Fibroblast of skin of left quadriceps (primary cell): ENCODE measurements at places on chromosomes 4 and X.

- DNase-seq: no peak
Observed at GRCh38 chr4:37715889-37716402, 29.8 kb upstream of the RELL1 start.

DNA sequence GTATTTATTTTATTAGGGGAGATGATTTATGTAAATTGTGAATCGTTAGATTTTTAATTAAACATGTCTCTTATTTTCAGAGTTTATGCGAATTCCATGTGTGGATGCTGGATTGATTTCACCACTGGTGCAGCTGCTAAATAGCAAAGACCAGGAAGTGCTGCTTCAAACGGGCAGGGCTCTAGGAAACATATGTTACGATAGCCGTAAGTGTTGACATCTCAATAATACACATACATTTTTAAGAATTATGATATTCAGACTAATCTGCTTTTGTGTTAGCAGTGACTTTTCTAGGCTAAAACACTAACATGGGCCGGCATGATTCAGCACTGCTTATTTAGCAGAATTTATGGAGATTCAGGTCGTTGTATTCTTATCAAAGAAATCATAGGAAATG is 91.2 kb downstream of the RAP1GDS1 start:
- no peak for DNase-seq

- no peak for DNase-seq
Observed at GRCh38 chrX:519741-520140, 110.8 kb upstream of the SHOX start.

GRCh38 chr4:138948918-138949317 is 66.7 kb upstream of the NOCT start:
- DNase-seq: no peak

- DNase-seq: no peak
Observed at GRCh38 chrX:47358387-47359065, 11.9 kb upstream of the ZNF157 start.

DNA sequence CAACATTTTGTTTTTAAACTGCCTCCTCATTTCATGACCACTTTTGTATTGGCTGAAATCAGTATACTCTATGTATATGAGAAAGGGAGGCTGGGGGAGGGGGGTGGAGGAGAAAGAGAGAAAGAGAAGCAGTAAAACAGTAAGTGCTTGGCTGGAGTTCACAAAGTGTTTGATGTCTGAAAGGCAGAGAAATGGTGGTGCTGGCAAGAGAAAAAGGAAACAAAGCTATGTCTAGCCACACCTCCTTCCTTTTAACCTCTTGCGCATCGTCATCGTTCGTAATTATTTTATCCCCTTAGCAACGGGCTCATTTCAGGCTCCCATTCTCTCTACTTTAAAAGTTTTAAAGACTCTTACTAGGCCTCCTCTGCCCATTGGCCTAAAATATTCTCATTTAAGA is 25.6 kb downstream of the RPA4 start:
- no peak for DNase-seq

- no peak for DNase-seq
Observed at GRCh38 chr4:91298156-91298700, 1005.5 kb upstream of the GRID2 start.

DNA sequence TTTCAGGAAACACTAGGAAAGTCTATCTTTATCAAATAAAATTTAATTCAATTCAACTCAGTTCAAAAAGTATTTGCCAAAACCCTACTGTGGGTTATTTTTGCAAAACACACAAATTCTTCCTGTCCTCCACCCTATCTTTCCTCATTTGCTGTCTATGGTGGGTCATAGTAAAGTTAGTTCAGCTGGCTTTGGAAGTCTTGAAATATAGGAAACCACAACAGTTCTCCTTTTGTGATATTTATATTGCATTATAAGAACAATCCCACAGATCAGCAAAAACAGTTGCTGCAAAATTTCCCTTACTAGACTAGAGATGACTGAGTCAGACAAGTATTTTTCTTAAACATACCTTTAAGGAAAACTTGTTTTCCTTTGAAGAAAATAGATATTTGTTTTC is 22.2 kb downstream of the CYBB start:
- DNase-seq: no peak

DNA sequence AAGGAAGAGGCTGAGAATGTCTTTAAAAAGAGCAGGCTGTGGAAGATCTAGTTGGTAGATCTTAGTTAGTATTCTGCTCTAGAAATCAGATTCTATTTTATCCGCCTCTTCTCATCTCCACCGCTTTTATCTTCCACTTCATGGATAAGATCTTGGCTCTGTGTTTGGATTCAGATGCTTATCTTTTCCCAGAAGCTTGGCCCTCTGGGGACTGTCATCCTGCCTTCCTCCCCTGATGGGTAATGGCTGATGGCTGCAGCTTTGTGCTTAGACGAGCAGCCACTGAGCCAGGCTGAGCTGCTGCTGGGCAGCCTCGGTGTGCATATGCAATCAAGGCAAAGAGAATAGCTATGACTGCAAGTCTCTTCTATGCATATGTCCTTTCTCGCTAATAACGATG is 23.5 kb downstream of the TRIML1 start:
- DNase-seq: no peak

- no peak for DNase-seq
Observed at GRCh38 chr4:122212880-122213279, 60.7 kb downstream of the BLTP1 start.

- no peak for DNase-seq
Observed at GRCh38 chr4:186831574-186831973, 107.9 kb upstream of the FAT1 start.

GRCh38 chr4:2065106-2065930 is 6.2 kb downstream of the NAT8L start:
- no peak for DNase-seq

- DNase-seq: no peak
Observed at GRCh38 chr4:95959182-95959581, 119.3 kb downstream of the PDHA2 start.

- DNase-seq: no peak
Observed at GRCh38 chr4:16617435-16617834, 281.0 kb downstream of the LDB2 start.

- DNase-seq: no peak
Observed at GRCh38 chrX:147376601-147377422, 534.9 kb upstream of the FMR1 start.

DNA sequence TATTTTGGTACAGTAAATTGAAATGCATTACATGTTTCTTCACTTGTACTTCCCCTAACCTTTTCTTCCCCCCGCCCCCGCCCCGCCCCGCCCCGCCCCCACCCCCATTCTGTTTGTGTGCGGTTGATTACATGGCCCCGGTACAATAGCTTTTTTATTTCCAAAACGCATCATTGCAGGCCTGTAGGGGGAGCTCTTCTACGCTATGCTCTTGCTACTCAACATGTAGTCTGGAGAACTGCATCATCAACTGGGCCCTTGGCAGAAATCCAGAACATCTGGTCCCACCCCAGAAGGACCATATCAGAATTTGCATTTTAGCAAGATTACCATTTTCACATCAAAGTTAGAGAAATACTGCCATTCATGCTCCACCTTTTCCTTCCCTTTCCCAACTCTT is 333.3 kb upstream of the DDX53 start:
- DNase-seq: no peak

DNA sequence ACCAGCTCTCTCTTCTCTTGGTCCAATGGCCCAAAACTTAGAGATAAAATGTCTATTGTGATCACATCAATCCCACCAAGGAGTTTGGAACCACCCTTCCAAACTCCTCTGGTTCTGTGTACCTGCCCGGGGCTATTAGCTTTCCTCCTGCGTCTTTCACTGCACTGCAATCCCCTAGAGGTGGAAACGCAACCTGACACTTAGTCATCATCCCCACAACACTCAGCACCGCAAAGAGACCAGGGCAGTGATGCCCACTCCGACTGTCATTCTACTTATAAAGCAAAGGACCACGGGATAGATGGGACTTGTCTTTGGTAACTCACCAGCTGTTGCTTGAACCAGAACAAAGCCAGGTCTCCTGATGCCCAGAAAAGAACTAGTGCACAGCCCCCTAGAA is 22.0 kb downstream of the AFAP1 start:
- DNase-seq: no peak

- no peak for DNase-seq
Observed at GRCh38 chr4:22850630-22851029, 157.9 kb downstream of the GBA3 start.

DNA sequence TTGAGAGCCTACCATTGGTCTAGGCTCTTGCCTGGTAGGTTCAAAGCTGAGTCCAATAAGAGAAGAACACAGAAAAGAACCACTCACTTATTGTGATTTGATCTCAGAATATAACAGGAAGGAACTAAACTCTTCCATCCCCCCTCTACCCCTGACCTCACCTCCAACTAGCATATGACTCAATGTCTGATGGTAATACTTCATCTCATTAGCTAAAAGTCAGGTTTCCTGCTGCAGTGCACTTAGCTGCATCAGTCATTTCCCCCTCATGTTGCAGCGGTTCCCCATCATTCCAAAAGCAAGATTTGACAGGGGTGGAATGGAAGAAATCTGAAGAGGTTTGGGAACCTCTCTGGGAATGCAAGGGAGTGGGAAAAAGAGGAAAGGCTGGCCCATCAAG is 289.5 kb downstream of the SMARCA1 start:
- no peak for DNase-seq

GRCh38 chr4:54213761-54214160 is 15.3 kb upstream of the PDGFRA start:
- DNase-seq: no peak

GRCh38 chrX:13547671-13548070 is 21.7 kb upstream of the EGFL6 start:
- no peak for DNase-seq

DNA sequence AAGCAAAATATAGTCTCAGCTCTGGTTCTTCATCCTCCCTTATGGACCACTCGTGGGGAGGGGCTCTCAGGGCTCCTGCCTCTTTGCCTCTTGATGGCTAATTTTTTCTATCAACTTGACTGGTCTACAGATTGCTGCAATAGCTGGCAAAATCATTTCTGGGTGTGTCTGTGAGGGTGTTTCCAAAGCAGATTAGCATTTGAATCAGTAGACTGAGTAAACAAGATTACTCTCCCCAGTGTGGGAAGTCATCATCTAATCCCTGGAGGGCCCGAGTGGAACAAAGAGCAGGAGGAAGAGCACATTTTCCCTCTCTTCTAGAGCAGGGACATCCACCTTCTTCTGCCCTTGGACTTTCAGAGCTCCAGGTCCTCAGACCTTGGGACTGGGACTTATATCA is 153.5 kb downstream of the STK32B start:
- no peak for DNase-seq

GRCh38 chrX:70087857-70088630 is 25.8 kb downstream of the OTUD6A start:
- peak; percentile 13 for DNase-seq

GRCh38 chr4:94452476-94453371 is 982 bp downstream of the PDLIM5 start:
- DNase-seq: peak; percentile 38

DNA sequence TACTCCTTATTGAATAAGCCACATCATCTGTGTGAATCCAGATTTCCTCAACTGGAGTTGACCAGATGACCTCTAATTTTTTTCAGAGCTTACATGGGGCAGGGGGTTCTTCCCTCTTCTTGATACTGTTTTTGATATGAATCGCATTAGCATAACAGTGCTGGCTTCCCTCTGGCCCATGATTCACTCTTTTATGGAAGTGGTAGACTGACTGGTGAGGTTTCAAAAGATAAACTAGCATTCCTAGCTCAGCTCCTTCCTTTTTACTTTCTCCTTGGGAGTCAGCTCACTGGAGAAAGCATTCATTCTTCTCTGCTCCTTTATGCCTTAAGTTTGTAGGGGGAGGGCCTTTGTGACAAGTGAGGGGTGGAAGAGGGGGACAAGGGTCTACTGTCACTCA is 161.0 kb upstream of the FGF13 start:
- DNase-seq: no peak

DNA sequence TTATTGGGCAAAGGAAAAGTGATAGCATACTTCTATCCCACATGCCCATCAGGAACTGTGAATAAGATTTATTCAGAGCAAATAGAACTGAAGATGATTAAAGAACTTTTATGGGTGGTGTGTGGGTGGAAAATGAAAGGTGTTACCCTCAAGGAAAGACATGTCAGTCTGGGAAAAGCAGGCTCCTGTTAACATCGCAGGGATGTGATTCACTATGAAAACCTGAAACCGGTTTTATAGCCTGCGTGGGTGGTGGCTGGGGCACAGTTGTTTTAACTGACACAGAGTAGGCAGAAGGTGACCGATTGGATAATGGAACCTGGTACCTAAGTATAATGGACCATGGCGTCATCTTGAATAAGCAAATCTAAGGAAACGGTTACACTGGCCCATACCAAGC is 61.3 kb upstream of the CASK start:
- no peak for DNase-seq

DNA sequence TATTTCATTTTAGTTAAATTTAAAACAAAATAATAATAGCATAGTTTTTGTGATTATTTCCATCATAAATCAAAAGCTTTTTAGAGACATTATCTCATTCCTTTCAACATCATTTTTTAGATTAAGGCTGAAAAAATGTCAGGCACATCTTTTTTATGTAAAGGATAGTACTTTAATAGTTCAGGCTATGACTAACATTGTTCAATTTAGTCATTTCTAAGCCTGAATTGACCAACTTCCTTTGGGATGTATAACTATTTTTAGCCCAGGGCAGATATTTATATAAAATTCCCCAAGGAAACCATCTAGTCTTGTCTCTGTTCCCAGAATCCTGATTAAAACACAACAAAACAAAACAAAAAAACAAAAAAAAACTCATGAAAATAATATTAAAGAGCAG is 145.6 kb upstream of the PCDH18 start:
- peak; percentile 79 for DNase-seq

DNA sequence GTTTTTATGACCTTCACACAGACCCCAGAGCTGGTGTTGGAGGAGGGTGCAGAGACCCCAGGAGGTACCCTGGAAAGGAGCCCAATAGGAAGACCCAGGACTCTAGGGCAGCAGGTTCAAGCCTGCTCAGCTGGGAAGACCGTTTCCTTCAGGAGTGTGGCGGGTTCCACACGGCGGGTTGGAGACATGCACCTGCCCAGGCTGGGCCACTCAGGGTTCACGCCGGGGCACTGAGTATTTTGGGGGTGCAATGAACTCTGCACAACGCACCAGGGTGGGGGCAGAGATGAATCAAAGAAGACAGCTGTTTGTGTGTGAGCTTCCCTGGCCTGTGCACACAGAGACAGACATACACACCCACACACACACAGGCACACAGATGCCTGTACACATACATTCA is 52.5 kb upstream of the PPP2R3B start:
- no peak for DNase-seq

- DNase-seq: no peak
Observed at GRCh38 chr4:34636623-34637022, 1607.7 kb downstream of the ARAP2 start.

DNA sequence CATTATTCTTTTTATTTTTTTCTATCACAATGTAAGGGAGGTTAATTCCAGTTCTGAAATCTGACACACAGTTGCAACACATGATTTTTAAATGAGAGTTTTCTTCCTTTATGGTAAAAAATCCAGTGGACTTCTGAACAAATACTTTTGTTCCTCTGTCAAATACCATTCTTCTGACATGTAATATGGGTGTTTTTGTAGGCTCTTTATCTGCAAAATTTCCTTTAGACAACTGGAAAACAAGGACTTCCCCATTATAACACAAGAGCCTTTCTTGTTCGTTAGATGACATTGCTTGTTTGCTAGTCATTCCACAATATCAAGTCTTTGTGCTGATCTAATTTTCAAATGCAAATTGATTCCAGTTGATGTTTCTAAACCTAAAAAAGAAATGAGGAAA is 7.7 kb downstream of the FANCB start:
- DNase-seq: peak; percentile 14
